Urinary bladder (tissue), 4 donors: ENCODE measurements at places on chromosomes 3 and 15.

DNA sequence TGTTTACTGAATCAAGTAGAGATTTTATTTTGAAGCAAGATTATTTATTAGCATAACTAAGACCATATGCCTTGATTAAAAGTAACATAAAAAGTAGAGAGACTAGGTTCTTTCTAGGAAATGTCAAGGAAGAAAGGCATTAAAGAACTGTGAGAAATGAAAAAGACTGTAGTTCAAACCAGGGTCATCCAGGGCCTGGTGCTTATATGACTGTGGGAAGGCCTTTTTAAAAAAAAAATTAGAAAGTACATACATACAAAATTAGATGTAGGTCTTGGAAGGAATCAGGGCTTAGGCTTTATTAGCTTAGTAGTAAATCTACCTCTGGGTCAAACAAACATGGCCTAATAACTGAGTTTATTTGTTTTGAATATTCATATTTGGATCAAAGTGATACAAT lies 173.9 kb upstream of the TBL1XR1 start:
- no peak for DNase-seq

- peak; percentile 65 for DNase-seq
Measured at GRCh38 chr3:183306798-183307671, 54.0 kb downstream of the B3GNT5 start.

- no peak for DNase-seq
Measured at GRCh38 chr3:54578417-54578816, 349.4 kb downstream of the LRTM1 start.

DNA sequence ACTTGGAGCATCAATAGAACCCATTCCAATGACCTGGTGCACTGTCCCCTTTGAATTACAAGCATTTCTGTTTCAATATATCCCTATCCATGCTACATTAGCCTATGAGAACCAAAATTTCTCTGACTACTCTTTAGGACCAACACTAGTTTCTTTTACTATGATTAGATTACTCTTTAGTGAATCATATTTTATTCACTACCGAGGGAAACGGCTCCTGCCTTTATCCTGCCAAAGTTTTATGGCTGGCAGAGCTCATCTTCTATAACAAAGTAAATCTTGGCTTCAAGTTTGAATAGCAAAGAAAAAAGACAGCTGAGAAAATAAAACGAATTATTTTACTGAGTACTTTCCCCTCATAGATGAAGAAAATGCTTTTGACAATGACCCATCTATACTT lies 120.9 kb downstream of the SLC9A9 start:
- no peak for DNase-seq

DNA sequence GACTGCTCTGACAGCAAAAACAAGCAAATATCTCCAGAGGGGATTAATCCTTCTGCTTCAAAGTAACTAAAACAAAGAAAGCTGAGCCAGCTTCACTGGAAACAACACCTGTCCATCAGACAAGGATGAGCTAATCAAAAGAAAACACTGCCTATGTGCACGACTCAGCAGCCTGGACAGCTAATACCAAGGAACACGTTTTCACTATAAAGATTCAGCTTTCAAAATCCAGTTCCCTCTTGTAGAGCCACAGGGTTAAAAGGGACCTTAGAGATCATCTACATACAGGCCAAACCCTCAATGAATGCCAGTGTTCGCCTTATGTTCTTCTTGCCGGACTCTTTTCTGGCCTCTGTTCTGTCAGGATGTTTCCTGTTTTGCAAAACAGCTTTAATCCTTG lies 6.9 kb downstream of the TUSC7 start:
- DNase-seq, result no peak

DNA sequence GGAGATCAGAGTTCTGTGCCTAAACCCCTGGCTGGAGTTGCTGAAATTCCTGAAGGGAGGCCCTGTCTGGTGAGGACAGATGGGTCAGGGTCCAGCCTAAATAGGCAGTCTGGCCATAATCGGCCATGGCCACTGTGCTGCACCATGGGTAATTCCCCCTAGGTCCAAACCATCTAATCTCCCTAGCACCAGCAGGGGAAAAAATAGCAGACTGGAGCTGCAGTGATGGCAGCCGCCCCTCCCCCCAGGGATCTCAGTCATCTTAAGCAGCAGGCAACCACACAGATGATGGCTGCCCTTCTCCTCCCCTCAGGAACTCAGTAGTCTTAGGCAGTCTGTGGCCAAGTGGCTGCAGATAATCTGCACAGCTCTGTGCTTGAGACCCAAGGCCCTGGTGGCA lies 68.4 kb upstream of the CD96 start:
- DNase-seq, result no peak

DNA sequence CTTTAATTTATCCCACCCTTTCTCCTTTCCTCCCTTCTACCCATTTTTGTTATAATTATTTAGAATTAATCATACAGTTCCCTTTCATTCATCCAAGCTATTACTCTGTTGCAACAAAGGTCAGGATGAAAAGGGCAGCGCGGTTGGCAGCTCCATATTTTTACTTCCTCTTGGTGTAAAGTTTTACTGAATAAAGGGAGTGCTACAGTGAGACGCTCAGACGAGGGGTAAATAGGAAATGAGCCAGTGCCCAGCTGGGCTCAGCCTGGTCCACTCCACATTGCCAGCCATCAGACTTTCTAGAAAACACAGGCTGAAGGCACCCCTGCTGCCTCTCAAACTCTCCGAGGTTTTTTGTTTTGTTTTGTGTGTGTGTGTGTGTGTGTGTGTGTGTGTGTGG lies 21.9 kb upstream of the ZBTB38 start:
- DNase-seq, result no peak

DNA sequence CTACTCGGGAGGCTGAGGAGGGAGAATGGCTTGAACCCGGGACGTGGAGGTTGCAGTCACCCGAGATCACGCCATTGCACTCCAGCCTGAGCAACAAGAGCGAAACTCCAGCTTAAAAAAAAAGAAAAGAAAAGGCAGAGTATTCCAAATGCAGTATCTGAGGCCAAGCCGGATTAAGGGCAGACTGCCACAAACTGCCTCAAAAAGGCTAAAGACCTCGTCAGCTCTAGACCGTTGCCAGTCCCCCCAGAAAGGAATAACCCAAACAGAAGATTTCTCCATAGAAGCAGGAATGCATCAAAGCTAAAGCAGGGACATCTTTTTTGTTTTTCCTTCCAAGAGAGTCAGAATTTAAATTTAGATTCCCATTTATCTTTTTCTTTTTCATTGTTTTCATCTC lies 72.9 kb downstream of the TM4SF4 start:
- DNase-seq, result peak; percentile 60

- DNase-seq, result no peak
Measured at GRCh38 chr3:61936344-61936937, 375.1 kb downstream of the PTPRG start.

DNA sequence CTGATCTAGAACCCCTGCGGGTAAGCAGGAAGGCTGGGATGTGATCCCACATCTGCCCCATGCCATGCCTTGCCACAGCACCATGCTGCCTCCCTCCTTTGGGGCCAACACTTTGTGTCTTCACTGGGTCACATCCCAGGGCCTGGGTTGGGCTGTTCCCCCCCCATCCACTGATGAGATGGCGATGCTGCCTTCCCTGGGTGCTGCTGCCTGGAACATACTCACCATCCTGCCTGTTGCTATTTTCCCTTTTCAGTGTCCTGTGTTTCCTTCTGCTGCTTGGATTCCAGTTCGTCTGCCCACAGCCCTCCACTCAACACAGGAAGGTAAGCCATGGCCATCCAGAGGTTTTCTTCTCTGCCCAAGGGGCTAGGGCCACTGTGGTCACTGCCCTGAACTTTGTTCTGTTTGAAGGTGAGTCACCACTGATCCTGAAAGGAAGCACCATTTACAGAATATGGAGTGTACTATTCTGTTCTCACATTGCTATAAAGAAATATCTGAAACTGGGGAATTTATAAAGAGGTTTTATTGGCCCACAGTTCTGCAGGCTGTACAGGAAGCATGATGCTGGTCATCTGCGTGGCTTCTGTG lies 39.4 kb downstream of the THSD4 start:
- no peak for DNase-seq

DNA sequence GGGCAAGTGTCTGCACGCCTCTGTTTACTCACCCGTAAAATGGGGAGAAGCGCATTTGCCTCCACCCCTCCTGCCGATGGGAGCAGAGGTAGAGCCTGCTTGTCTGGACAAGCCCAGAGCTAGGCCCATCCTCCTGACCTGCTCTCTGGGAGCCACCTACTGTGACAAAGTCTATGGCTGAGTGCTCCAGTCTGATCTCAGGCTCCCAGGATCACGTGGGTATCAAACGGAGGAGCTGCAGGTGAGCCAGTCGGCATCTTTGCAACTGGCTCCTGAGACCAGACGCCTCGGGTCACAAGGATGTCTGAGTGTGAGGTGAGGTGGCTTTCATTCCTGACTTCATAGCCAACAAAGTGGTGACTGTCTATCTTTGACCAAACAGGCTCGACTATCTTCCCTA lies 2.1 kb upstream of the ALDH1A3 start:
- DNase-seq, result no peak

GRCh38 chr3:73490453-73491286 lies 134.1 kb downstream of the PDZRN3 start:
- DNase-seq, result no peak

DNA sequence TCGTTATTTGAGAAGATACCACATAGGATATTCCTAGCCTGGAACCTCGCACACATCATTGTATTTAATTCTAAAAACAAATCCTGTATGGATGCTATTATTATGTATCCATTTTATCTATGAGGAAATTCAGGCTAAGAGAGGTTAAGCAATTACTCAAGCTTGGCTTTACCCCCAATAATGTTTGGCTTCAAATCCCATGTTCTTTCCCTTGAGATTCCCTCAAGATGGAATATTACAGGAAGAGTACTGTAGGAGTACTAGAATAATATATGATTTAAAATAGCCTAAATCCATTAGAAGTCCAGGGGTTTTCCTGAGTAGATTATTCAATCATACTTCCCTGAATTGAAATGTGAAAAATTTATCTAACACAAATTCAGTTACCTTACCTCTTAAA lies 630.2 kb downstream of the ZNF385D start:
- no peak for DNase-seq

DNA sequence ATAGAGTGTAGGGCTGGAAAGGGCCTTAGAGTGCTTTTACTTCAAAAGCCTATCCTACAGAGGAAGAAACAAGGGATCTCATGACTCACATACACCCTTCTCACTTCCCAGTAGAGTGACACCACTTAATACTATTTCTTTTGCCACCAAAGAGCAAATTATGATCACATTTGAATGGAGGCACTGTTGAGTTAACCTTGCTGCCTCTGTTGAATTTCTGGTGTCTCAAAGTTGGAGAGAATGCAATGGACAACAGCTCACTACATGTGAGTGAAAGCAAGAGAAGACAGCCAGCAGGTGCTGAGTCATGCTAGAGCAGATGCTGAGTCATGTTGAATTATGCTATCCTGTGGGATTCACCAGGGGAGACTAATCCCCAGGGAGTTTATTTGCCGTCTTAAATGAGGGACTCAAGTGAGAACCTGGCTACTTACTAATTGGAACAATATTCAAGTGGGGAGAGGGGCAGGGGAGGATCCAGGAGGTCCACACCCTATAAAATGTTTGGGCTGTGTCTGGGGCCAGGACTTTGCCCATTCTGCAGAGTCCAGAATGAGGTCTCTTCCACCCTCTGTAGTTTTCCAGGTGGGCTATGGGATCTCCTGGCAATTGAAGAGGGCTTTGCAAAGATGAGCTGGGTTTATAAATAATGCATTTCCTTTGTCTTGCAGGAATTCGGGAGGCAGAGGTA lies 35.8 kb downstream of the ST8SIA2 start:
- DNase-seq, result no peak

DNA sequence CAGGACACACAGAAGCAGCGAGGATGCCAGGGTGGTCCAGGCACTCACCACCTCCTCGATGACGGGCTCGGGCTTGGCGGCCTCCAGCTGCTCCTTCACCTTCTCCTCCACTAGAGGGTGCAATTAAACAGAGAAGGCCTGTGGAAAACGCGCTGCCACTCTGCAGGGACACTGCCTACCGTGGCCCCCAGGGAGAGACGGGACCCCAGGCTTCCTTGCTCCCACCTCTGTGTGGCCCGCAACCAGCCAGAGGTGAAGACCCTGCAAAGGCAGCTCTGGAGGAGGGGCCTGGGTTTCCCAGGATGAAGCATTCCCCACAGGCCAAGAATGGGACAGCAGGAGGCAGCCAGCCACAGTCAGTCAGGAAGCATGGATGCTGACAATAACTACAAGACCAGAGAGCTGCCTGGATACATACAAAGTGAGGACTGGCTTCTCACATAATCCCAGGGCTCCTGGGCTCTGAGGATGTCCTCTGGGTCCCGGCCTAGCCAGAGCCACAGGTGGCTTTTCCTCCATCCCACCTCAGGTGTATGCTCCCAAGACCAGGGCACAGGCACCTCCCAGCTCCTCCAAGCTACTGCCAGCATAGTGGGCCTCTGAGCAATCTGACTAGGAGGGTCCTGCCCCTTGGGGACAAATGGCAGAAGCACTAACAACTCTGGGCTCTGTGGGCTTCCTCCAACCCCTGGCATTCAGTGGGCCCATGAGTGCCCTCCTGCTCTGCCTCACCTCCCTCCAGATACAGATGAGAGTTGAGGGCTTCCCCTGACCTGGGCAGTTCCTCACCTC lies 46.2 kb downstream of the PTH1R start:
- DNase-seq, result no peak

GRCh38 chr3:101890716-101891115 lies 41.4 kb downstream of the NFKBIZ start:
- no peak for DNase-seq

- no peak for DNase-seq
Measured at GRCh38 chr3:135965129-135965505, 411 bp upstream of the PPP2R3A start.

GRCh38 chr3:78941587-78941986 lies 826.2 kb downstream of the ROBO1 start:
- DNase-seq, result no peak

DNA sequence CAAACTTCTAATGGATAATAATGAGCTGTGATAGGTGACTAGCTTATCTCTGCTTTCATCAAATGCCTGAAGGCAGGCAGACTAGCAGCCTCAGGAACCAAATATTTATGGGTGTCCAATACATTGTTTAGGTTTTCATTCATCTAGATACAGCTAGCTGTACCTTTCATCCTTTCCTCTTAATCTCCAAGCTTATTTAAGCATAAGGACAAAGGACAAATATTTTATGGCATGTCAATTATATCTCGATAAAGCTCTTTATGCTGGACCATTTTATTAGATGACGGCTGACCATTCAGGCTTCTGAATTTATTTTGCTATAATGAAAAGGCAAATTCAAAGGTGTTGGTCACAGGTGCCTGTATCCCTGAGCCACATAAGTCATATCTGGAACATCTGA lies 16.9 kb downstream of the RBM15B start:
- DNase-seq, result no peak

GRCh38 chr3:113896930-113897329 lies 50.9 kb upstream of the ZDHHC23 start:
- DNase-seq, result no peak

- peak; percentile 88 for DNase-seq
Measured at GRCh38 chr3:132317229-132317948, at the start of gene ACP3. TSS of gene ACP3 (plus strand) at chr3:132317407. CDS start at chr3:132317457, 50 bp downstream.

DNA sequence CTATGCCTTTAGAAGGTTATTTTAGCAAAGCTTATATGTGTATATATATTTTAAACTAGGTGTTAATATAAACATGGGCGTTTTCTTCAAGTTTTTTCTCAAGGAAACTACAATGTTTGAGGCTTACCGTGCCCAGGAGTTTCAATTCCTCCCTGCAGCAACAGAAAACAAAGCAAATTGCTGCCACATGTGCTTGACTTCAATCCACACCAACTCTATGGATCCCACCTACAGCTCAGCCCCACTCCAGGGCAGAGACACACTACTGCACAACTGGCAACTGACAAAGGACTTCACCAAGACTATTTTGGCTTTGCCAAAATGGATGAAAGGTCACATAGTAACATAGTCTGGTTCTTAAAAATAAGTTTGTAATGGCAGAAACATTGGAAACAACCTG lies 346.6 kb downstream of the ERC2 start:
- no peak for DNase-seq

- DNase-seq, result no peak
Measured at GRCh38 chr3:160840590-160840989, 84.6 kb downstream of the PPM1L start.
